Activated CD4-positive, alpha-beta T cell treated with anti-CD3 and anti-CD28 coated beads, Interleukin-2, amount 50 U/mL, for 48 hours (primary cell): ENCODE measurements at places on chromosomes 7 and 10.

DNA sequence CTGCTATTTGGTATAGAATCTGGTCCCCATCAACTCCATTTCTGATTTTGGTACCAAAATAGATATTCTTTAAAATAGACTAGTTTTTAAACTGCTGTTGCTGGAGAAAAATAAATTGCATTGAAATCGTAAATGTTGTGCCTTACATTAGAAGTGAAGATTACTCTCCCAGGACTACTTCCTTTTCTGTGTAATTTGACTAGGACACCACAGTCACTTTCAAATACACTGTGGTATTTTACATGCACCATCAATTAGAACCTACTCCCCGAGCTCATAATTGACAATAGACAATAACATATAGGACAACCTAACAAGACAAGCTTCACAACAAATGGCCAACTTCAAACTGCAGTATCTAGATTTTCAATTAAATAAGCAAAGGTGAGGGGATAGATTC, 211.5 kb downstream of the DGKB start:
- no peak for DNase-seq

GRCh38 chr7:70698219-70698832, 433.6 kb upstream of the GALNT17 start:
- no peak for DNase-seq

DNA sequence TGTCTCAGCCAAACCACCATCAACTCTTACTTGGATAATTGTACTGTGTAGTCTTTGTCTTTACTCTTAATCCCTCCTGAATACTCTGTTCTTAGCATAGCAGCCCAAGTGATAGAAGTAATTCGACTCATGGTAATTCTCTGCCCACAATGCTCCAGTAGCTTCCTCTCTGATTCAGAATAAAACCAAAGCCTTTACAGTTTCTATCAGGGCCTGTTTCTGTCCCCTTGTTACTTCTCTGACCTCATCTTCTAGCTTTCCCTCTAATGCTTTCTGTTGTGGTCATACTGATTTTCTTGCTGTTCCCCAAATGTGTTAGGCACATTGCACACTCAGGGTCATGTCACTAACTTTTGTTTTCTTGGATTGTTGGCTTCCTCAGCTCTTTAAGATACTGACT, 8.0 kb downstream of the ZNF518A start:
- DNase-seq = no peak

- no peak for DNase-seq
These were observed 188.4 kb downstream of the CYP26A1 start for GRCh38 chr10:93261961-93262610.

- DNase-seq = no peak
These were observed 21.9 kb upstream of the CFAP46 start for GRCh38 chr10:132964231-132964630.

- DNase-seq = no peak
These were observed 41.3 kb downstream of the DRGX start for GRCh38 chr10:49354593-49354992.

- DNase-seq = no peak
These were observed 56.0 kb downstream of the ANKRD7 start for GRCh38 chr7:118280319-118281012.

DNA sequence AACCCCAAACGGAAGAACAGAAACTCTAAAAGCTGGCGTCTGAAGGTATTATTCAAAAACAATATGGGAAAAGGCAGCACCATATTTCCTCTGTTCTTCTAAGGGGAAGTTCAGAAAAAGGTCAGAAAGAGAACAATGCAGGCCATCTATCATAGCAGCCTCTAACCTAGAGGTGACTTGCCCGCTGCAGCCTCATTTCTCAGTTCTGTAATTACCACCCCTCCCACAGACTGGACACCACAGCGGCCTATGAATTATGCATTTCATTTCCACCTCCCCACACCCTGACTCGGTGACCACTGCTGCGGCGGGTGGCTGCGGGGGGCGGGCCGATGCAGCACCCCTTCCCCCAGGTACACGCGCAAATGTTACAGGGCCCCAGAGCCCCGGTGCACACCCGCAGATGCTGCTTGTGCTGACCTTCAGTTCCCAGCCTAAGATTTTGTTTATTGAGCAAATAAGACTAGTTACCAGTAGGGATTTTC, 125.5 kb downstream of the CLEC2L start:
- peak; percentile 38 for DNase-seq

- DNase-seq = no peak
These were observed 82.3 kb downstream of the AOAH start for GRCh38 chr7:36642010-36642409.

DNA sequence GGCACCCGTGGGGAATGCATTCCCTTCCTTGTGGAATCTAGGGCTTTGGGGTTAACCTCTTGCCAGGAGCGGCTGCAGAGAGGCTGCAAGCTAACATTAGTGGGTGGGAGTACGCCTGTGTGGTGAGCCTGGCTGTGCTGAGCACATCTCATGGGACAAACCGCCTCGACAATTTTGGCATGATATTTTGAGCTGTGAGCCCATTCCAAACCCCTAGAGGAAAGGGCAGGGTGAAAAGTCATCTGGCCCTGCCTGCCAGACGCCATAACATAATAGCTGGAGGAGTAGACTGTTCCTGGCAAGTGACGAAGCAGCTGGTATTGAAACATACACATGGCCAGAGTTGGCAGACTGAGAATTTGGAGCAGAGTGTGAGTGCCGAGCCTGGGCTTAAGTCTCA, 110.0 kb downstream of the TACC2 start:
- no peak for DNase-seq

DNA sequence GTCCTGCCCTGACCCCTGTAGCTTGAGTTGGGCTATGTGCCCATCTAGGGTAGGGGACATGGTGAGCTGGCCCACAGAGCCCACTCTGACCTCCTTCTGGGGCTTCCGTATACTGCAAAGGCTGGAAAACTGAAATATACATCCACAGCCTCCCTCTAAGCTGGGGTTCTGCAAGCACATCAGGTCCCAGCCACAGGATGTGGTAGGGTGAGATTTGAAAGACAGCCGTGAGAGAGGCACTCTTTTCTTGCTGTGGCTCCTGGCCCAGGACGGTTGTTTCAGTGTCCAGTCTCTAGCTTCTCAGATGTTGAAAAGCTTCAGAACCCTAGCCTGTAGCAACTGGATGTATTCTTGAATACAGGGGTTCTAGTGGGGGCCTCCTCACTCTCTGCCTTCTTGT, 60.1 kb upstream of the ADRB1 start:
- no peak for DNase-seq

- DNase-seq = no peak
These were observed 108.1 kb downstream of the ADAM22 start for GRCh38 chr7:88042157-88042556.

DNA sequence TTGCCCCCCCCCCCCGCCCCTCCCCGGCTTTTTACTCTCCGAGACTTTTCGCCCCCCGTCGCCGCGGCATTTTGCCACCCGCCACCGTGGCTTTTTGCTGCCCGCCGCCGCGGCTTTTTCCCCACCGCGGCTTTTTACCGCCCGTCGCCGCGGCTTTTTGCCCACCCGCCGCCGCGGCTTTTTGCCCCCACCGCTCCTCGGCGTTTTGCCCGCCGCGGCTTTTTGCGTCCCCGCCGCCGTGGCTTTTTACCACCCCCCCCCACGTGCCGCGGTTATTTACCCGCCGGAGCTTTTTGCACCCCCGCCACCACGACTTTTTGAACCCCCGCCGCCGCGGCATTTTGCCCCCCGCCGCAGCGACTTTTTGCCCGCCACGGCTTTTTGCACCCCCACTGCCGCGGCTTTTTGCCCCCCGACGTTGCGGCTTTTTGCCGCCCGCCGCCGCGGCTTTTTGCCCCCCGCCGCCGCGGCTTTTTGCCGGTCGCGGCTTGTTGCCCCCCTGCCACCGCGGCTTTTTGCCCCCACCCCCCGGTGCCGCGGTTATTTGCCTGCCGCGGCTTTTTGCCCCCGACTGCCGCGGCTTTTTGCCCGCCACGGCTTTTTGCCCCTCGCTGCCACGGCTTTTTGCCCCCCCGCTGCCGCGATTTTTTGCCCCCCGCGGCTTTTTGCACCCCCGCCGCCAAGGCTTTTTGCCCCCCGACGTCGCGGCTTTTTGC, 461.1 kb downstream of the ZNF33B start:
- DNase-seq = no peak

GRCh38 chr7:141221007-141221612, 147.2 kb downstream of the TMEM178B start:
- DNase-seq = no peak
